ENCODE measurements at places on chromosomes 3 and 15.

DNA sequence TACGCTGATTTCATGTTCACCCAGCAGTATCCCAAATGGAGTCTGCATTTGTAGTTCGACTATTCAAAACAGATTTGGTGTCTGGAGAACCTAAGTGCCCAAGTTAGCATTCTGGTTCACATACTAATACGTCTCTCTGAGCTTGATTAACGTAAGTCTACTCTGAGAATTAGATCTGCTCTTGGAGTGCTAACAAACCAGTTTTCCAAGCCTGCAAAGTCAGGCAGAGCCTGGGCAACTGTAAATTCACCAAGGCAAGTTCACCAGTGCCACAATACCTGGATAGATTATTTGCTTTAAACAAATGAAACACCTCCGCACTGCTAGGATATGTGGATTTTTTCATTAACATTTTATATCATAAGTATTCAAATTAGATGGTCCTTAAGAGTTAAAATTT is 912.6 kb downstream of the ROBO1 start:
- no peak for DNase-seq

- no peak for DNase-seq
Measured at GRCh38 chr15:52414936-52415335, 113.7 kb downstream of the MYO5A start.

- DNase-seq: no peak
Measured at GRCh38 chr15:88243895-88244787, 12.4 kb downstream of the NTRK3 start.

DNA sequence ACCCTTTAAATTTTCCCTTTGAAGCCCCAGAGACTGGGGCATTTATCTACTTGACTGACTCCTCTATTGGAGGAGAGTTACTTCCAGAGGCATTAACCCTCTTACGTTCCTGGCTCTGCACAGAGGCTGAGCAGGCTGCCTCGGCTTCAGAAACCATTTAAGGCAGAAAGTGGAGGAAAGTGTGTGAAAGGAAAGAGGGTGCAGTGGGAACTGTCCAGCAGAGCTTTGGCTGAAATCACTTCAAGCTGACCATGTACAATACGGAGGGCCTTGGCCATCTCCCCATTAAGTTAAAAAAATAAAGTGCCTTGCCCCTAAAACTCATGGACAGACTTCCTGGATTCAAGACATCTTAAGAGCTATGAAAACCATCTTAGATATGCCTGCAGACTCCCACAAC is 238.7 kb downstream of the SV2B start:
- DNase-seq: no peak

- DNase-seq: no peak
Measured at GRCh38 chr3:151191095-151191494, 11.9 kb downstream of the GPR171 start.

DNA sequence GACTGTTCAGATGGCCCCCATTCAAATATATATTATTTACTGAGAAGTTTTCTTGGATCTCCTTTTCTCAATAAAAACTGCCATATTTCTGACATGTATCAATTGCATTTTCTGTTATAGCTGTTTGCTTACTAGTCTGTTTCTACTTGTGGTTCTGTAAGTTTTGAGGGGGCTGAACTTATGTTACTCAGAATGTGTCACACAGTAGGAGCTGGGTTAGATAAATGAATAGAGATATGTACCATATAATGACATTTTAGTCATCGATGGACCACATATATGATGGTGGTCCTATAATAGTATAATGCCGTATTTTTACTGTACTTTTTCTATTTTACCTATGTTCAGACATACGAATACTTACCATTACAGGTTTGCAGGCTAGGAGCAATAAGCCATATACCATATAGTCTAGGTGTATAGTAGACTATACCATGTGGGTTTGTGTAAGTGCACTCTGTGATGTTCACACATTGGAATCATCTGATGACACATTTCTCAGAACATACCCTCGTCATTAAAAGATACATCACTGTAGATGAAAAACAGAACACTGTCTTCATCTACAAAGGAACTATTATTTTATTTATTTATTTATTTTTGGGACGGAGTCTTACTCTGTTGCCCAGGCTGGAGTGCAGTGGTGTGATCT is 22.3 kb downstream of the PPP4R2 start:
- DNase-seq: no peak

DNA sequence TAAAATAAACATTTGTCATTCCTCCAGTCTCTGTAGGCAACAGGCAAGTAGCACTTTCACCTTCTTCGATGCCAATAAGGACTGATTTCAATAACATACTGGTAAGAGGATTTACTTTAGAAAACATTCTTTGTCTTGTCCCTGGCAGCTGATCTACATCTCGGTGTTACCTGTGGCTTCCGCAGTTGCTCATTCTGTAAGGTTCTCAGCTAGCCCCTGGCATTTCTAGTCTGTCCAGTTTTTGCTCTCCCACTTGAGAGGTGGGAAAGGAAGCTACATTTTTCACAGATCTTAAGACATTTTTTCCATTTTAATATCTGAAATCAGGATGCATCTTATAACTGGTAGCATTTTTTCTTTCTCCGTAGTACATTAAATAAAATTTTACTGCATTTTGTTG is 19.7 kb upstream of the MAP6D1 start:
- DNase-seq: no peak

DNA sequence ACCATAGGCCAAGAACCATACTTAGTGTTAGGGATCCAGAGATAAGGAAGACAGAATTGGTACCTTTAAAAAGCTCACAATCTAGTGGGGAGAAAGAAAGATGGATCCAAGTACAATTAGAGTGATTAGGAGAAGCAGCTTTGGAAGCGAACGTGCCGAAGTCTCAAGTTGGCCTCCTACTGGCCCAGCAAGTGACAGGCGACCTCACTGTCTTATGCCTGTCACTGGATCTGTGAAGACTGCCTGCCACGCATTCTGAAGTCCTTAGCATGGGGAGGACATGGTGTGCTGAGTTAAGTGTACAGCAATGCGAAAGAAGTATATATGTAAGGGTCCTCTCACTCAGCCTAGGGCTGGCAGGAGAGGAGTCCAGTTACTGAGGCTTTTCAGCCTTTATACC is 141.0 kb downstream of the GABRB3 start:
- DNase-seq: no peak
